ENCODE measurements at places on chromosomes 11 and 22.

GRCh38 chr11:108534274-108534882 lies 36.2 kb upstream of the POGLUT3 start:
- no peak for DNase-seq

GRCh38 chr11:33652431-33652830 lies 48.2 kb downstream of the C11orf91 start:
- DNase-seq, result no peak

DNA sequence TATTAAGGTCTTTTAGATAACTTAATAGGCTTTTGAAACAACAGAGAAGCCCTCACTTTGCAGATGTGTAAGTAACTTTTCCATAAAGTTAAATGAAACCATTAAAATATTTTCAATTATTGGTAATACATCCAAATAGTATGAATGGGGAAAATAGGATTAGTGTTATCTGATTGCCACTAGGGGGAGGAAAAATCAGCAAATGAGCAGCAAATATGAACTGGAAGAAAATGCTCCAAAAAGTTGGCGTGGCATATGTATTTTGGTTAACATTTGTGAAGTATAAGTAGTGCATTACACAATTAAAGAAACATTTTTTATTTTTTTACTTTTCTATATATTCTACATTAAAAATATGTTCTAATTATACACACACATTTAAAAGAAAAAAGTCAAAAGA lies 259.8 kb upstream of the ANO5 start:
- no peak for DNase-seq

- DNase-seq, result no peak
These were observed 431 bp downstream of the SLC37A2 start for GRCh38 chr11:125063429-125064043.

DNA sequence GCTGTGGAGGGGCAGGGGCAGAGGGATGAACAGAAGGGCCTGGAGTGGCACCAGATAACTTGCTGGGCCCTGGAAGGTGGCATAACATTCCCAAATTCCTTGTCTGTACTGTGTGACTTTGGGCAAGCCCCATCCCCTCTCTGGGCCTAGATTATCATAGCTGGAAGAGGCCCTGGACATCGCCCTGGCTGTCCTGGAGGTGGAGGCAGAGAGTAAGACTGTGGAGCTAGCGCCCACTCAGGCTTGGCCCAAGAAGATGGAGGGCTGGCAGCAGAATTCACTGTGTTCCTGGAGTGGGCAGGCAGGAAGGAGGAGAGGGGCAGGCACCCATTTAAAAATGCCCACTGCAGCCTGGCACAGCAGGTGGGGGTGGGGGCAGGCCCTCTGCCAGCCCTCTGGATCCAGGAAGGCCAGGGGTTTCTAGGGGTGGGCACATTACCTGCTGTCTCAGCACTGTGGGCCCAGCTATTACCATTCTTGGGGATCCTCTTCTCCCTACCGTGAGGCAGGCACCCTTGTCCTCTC lies 22.6 kb downstream of the ARHGEF17 start:
- DNase-seq, result no peak

DNA sequence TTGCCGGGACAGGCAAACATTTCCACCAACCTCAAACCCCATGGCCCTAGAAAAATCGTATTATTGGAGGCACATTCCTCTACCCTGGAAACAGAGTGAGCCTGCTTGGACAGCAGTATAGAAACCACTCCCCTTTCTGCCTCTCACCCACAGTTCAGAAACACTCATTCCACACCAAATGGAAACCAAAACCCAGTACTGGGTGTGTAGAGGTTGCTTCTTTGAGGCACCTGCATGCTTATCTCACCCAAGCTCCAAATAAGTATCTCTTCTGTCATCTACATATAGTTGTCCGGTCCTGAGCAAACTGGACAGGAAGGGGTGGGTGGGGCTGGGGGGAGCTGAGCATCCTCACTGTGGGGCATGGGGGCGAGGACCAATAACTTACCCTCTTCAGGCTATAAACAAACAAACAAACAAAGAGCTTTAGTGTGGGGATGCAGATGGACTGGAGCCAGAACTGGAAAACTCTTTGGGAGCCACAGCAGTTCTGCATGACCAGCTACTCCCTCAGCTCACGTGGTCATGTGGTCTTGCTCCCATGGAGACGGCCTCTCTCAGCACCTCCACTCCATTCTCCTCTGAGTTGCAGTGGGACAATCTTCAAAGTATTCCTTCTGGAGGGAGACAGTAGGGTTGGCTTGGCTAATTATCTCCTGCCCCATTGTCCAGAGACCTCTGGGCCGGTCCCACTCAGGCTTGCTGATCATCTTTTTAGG lies 1.0 kb upstream of the PLAAT2 start:
- DNase-seq, result no peak

- DNase-seq, result no peak
These were observed 326.3 kb downstream of the ETS1 start for GRCh38 chr11:128261011-128261421.

DNA sequence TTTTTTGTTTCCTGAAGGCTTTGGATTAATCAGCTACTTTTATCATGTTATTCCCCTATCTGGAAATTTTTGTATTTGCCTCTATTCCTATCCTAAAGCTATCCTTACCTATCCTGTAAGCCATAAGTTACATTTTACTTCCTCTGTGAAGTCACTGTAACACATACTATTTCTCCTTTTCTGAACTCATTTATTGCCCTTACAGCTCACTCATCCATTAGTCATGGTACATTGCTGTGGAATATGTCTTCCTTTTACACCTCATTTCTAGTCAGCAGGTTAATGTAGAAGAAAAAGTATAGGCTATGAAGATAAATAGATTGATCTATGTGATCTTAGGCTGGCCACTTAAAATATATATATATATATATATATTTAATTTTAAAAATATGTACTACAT lies 28.0 kb downstream of the SWAP70 start:
- DNase-seq, result no peak

GRCh38 chr11:2927851-2928604 lies 1.2 kb downstream of the PHLDA2 start:
- no peak for DNase-seq

DNA sequence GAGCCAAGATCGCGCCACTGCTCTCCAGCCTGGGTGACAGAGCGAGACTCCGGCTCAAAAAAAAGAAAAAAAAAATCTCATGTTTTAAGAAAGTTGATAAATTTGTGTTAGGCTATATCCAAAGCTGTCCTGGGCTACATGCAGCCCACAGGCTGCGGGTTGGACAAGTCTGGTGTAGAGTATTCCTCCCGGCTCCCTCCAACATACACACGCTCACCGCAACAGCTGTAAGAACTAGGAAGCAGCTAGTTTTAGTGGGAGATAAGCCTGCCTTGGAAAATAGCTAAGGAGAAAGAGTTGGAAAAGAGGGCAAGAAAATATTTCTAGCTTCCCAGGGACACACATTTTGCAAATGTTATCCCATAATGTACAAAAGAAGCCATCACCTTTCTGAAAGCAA lies 46.6 kb downstream of the CELF1 start:
- no peak for DNase-seq

DNA sequence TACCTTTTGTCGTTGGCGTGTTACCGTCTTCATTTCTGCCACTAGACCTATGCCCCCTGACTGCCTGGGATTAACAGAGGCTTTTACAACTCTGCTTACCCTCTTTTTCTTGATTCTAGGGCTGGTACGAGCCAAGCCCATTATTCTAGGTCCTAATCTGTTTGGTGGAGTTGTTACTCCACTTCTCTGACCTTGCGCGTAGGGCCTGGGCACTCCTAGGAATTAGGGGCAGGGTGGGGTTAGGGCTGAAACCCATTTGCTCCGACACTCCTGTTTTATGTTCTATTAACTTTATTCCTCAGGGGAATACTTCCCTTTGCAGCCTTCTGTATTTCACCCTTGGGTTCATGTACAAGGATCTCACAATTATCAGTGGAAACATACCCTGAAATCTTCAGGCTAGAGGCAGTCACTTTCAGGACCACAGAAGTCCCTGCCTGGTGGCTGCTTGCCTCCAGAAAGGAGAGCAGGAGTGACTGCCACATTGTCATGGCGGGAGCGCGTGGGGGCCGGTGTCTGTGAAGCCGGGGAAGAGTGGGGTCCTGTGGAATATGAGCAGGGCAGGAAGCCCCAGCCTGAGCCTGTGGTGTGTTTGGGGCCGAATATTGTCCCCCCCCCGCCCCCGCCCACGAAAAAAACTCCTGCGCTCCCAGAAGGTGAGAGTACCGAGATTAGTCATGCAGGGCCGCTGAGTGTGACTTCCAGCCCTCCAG lies 731 bp upstream of the SLC37A2 start:
- DNase-seq, result no peak

DNA sequence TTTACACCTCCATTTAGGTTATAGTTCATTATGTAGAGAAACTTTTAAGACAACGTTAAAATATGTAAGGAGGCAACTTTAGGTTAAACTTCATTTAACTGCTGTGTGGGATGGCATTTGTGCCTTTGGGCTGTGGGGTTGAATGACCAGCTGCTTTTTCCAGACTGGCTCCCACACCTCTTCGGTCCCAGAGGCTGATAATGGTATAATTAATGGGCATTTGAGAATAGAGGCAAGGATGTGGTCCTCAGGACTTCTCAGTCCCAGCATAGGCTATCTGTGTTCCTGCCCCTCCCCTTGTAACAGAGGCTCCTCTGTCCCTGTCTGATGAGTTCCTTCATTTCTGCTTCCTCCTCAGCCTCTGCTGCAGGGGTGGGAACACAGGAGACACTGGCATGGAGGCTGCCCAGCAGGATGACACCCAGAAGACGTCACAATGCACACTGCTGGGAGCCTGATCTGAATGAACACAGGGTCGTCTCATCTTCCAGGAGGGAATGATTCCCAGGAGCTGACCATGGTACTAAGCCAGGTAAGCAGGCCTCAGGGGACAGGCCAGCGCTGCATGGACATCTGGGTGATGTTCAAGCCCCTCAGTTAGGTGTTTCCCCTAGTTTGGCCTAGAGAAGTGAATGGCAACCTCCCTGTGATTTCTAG lies 17.1 kb upstream of the GNAZ start:
- DNase-seq, result no peak

GRCh38 chr11:109247071-109247470 lies 174.9 kb upstream of the C11orf87 start:
- DNase-seq, result no peak

DNA sequence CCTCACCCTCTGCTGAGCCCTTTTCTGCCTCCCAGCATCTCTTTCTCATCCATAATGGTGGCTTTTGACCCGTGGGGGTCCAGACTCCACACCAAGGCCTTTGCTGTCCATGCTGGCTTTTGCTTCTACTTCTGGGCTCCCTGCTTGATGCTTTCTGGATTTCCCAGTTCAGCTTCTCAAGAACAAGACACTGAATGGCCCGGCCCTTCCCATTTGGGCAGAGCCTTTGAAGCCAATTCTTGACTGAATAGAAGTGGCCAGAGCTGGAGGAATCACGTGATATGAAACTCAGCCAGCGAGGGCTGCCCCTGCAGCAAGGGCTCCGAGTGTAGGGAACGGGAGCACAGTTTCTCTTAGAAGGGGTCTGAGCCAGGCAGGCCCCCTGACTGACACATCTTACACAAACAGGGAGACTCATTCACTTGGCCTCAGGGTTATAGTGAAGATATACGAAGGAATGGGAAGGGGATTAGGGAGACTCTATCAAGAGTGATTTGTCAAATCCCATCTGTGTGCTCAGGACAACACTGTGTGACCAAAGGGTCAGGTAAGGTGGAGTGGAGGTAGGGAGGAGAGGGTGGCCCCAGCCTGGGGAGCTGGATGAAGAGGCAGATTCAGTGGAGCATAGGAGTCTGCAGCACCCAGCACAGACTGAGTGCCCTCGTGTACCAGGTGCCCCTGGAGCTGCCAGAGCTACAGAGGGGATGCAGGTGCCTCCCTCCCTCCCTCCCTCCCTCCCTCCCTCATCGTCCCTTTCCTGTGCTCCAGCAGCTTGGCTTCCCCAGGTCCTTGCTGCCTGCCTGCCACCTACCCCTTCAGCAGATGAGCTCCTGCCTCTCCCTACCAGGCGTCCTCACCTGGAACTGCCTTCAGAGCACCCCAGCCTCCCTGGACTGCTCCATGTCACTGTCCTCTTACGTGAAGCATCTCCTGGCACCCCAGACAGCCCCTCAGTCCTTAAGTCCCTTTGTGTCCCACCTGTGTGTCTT lies 106.0 kb downstream of the TRIM29 start:
- no peak for DNase-seq

DNA sequence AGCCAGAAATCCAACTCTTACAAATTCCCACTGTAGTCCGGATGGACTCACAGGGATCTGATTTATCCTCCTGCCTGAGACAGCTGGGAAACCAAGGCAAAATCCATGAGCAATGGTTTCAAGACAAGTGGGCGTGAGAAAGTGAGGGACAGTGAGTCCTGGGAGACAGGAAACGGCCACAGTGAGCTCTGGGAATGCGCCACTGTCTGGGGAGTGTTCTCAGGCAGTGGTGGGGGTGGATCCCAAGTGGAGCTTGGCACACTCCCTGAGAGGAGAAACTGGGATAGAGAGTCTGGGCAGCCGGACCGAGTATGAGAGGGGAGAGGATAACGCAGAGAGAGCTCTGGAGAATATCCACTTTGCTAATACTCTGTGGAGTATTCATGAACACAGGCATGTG lies 9.8 kb downstream of the IL17REL start:
- no peak for DNase-seq

GRCh38 chr22:50586416-50586815 lies 3.8 kb upstream of the CHKB start:
- no peak for DNase-seq

GRCh38 chr22:43243324-43243723 lies 56.4 kb upstream of the TTLL12 start:
- DNase-seq, result no peak

DNA sequence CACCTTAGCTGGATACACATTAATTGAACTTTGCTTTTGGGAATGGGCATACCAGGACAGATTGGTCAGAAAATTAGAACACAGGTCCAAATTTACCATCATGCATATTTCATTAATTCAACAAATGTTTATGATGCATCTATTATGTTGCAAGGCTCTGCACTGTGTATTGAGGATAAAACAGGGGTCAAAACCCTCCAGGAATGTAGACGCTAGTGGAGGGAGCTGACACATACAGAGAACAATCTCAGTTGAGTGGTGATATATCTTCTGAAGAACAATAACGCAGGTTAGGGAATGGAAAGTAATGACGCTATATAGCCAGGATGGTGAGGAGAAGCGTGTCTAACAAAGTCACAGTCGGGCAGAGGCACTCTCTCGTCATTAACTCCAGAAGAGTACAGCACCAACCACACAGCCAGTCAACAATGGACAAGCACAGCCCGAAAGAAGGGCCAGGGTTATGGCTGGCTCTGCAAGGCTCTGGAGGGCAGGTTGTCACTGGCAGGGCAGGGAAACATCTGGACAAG lies 3.8 kb downstream of the FLI1 start:
- no peak for DNase-seq

- DNase-seq, result no peak
These were observed 94.5 kb upstream of the FGF3 start for GRCh38 chr11:69913591-69914285.

DNA sequence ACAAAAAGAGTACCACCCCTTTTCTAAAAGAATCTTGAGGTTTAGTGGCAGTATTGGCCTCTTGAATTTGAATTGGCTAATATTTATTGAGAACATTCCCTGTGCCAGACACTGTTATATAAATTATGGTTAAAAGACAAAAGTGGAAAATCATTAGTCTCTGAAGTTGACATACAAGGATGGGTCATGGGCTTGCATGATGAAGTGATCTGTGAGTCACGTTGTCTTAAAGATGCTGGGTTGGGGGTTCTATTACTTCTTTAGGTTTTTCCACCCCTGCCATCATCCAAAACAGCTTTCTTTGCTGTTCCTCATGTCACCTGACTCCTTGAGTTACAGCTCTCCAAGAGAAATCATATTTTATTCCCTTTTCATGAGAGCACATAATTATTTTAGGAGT lies 85.0 kb downstream of the CD44 start:
- DNase-seq, result no peak

GRCh38 chr22:49298834-49299750 lies 528.6 kb downstream of the BRD1 start:
- DNase-seq, result no peak

- DNase-seq, result no peak
These were observed 47.3 kb upstream of the CCDC34 start for GRCh38 chr11:27410272-27410671.

Data from stimulated activated CD8-positive, alpha-beta memory T cell treated with anti-CD3 and anti-CD28 coated beads, Interleukin-15, amount 100 ng/mL, for 24 hours (primary cell).